Activated CD8-positive, alpha-beta memory T cell treated with anti-CD3 and anti-CD28 coated beads for 4 hours (primary cell): ENCODE measurements at places on chromosomes 5 and 9.

- no peak for DNase-seq
Measured at GRCh38 chr9:100472788-100473275, at the start of gene TMEFF1. Gene TMEFF1, plus strand, starts transcription at chr9:100473149. Its CDS starts 396 bp downstream, at chr9:100473545.

DNA sequence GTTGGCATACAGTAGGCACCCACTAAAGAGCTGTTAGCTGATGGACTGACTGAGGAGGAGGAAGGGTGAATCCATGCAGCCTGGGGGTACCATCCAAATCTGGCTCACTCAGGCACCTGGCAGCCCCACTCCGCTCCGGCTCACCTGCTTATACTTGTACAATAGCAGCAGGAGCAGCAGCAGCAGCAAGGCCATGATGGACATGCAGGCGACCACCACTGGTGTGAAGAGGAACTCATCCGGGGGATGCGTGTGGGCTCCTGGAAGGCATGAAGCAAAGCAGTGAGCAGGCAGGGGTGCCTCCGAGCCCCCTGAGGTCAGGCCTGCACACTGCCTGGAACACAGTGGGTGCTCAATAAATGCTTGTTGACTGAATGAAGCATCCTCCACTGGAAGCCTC, 18.3 kb downstream of the CSF1R start:
- DNase-seq = no peak

DNA sequence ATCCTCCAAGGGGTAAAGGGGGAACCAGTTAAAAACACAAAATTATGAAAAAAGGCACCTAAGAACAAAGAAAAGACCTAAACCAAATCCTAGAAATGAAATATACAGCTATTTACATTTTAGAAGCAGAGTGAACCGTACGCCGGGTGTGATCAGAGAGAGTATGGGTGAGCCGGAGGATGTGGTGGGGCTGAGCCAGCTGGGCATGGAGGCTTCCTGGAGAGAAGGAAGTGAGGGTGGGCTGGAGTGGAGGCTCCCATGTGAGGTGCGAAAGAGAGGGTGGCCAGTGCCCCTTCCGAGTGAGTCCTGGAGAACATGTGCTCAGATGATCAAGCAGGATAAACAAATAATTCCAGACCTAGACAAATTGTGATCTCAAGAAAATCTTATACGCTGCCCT, 111.6 kb downstream of the CACNA1B start:
- no peak for DNase-seq

- DNase-seq = no peak
Measured at GRCh38 chr5:65862384-65862783, 64.0 kb upstream of the ERBIN start.

DNA sequence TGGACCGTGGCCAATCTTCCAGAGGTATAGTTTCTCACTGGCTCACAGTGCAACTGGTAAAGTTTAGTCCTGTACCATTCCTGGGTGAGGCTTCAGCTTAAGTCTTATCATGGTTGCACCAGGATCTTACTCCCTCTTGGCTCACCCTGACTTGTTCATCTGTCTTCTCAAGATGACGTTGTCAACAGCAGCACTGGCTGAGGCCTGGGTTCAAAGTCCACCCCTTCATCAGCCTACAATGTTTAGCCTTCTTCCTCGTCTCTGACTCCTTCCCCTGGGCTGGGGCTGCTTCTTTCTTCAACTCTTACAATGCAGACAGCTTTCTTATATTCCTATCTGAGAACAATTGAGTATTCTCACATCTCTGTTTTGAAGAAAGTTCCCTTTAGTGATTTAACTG, 311.1 kb upstream of the CLINT1 start:
- no peak for DNase-seq

- DNase-seq = no peak
Measured at GRCh38 chr9:111013250-111013649, 25.0 kb downstream of the LPAR1 start.

GRCh38 chr9:109320331-109320741, 523 bp downstream of the EPB41L4B start:
- no peak for DNase-seq

DNA sequence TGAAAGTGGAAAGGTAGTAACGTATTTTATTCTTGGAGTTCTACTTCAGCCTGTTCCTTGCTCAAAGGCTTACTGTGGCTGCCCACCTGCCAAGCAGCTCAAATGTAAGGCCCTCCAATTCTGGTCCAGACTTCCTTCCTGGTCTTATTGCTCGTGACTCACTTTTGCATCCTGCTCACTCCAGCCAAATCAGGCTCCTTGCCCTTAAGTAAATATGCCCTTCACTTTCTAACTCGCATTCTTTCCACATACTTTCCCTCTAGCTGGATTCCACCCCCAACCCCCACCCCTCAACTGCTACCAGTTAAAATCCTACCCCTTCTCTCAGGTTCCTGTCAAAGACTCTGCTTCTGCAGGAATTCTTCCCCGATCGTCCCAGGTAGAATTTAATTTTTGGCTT, 96.6 kb downstream of the GALNT10 start:
- DNase-seq = no peak

GRCh38 chr5:148796936-148797335, 29.5 kb upstream of the ADRB2 start:
- DNase-seq = no peak

- no peak for DNase-seq
Measured at GRCh38 chr9:9002826-9003583, 1203.4 kb upstream of the DMAC1 start.

DNA sequence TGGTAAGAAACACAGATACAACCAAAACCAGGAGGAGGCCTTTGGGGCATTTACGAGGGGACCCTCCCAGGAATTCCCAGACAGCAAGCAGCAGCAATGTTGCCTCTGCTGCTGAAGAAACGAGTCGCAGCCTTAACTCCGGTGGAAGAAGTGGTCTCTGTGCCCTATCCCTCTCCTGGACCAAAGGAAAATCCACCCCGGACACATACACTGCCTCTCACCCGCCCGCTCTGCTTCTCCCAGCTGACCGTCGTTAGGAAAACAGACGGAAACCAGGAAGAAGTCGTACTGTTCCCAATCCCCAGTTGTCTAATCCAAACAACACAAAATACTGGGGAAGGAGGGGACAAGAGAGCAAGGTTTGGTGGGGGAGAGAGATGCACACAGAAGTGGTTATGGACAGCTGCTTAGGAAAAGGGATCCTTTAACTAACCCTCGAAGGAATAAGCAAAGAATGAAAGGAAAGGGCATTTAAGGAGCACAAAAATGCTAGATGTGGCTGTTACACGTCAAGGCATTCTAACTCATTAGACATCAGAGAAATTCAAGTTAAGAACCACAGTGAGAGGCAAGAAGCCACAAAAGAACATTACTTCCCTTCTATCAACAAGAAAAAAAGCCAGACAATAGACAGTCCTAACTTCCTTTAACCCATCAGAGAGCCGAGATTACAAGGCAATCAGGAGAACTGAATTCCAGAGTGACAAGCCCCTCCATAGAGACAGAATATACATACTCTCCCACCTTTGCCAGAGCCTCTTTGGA, 71.9 kb downstream of the ACTL7B start:
- no peak for DNase-seq

GRCh38 chr5:176573564-176574296, 24.6 kb downstream of the CDHR2 start:
- DNase-seq = peak; percentile 62

DNA sequence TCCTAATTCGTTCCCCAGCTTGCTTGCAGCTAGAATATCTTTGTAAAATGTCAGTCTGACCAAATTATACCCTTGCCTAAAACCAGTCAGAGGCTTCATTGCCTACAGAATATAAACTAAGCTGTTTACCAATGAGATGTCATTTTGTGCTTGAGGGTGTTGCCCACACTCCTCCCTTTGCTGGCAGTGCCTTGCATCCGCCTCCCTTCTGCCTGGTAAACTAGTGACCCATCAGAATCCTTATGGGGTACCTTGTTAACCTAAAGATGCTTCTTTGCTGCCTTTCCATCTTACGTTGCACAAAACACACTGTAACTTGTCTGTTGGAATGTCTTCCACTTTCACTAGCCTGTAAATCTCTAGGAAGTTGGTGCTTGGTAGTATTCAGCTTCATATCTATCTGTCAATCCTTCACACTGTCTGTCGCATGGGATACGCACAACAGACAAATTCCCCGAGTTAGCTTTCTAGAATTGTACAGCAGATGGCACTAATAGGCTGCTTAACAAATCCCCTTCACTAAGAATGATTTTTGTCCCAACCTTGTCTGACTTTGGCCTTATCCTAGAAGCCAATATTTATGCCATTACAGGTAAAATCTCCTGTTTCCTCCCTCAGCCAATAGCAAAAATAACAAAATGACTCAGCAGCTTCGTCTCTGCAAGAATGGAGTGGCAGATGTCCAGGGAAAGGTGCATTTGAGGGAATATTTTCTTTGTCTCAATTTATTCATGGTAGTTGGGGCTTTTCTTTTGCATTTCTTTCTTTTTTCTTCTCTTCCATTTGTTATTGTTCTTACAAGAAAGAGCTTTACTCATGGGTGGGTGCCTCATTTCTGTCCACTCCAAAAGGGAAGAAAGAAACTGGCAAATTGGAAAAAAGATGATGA, 3.0 kb downstream of the NUDT2 start:
- DNase-seq = no peak

- no peak for DNase-seq
Measured at GRCh38 chr9:107557236-107557990, 67.8 kb upstream of the KLF4 start.

- DNase-seq = no peak
Measured at GRCh38 chr9:124385623-124386022, 29.6 kb downstream of the PSMB7 start.

DNA sequence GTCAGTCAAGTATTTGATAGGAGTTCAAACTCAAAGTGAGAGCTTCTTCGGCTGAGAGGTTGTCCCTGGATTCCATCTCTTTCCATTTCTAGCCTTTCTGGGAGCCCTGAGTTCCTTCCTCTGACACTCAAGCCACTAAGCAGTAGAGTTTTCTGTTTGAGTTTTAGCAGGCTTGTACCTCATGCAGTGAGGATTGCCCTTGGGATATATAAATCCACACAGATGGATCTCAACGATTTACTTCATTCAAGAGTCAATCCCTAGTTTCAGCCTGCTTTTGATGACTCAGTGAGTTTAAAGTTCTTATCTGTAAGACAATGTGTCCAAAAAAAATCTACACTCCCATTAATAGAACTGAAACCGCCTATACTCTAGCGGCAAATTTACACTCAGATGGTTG, 2240.9 kb upstream of the WWC1 start:
- DNase-seq = no peak

GRCh38 chr5:128111818-128112448, 28.4 kb downstream of the SLC12A2 start:
- DNase-seq = no peak

DNA sequence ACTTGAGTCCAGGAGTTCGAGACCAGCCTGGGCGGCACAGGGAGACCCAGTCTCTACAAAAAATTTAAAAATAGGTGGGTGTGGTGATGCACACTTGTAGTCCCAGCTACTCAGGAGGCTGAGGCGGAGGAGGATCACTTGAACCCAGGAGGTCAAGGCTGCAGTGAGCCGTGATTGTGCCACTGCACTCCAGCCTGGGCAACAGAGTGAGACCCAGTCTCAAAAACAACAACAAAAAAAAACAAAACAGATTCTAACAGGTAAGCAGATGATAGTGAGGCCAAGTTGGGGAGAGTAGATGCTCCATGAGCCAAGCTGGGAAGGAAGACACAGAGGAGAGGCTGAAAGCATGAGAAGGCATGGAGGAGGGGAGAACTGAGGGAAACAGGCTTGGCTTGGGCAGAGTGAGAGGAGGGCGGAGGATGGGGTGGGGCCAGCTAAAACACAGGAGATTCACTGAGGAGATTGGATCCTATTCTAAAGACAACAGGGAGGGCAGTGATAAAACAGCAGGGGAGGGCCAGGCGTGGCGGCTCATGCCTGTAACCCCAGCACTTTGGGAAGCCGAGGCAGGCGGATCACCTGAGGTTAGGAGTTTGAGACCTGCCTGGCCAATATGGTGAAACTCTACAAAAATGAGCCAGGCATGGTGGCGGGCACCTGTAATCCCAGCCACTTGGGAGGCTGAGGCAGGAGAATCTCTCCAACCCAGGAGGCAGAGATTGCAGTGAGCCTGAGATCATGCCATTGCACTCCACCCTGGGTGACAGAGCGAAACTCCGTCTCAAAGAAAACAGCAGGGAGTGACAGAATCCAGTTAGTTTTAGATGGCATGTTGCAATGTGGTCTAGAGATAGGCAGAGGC, 8.4 kb downstream of the RPS14 start:
- no peak for DNase-seq

DNA sequence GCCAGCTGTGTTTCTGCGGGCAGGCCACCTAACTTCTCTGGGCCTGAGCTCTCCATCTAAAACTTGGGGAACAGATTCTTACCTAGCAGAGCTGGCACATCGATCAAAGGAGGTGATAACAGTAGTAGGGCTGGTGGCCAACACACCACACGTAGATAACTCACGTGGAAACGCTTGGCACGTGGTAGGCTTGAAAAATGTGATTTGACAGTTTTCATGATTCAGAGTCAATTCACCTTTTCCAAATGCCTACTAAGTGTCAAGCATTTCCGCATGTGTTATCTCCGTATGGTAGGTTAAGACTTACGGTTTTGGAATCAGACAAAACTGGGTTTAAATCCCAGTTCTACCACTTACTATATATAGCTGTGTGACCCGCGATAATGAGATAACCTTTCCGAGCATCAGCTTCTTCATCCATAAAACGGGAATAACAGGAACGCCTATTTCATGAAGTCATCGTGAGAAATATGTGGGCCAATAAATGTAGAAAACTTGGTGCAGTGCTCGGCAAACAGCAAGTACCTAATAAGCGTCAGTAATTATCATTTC, 25.5 kb downstream of the NDUFA8 start:
- no peak for DNase-seq

GRCh38 chr5:80254767-80255430, 949 bp downstream of the SERINC5 start:
- DNase-seq = no peak

DNA sequence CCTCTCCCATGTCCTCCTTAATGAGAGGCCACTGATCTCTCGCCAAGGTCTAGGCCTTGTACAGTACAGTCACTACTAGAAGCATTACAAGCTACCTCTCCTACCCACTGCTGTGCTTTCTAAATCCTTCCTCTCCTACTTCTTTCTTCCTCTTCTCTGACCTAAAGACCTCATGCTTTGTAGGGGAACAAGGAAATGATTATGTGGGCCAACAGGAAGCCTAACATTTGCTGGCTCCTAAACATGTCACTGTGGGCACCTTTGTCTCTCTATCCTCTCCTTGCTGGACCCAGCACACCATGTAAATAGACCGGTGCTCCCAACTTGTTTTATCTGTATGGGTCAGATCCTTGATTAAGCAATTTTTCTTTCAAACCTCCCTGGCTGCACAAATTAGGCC, 16.7 kb downstream of the SLC28A3 start:
- no peak for DNase-seq

DNA sequence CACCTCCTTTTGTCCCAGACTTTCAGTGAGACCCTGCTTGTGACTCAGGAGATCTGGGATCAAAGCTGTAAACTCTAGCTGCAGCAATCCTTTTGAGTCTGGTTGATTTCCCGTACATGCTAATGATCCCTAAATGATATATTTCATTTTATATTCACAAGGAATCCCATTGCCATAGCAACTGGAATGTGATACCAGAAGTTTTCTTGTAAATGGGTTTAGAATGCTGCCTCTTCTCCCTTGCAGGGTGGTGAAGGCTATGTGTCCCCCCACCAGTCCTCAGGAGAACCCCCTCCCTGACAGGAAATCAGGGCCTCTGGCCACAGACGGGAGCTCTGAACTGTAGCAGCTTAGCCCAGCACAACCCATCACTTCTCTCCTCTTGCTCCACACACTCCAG, 215.0 kb downstream of the FSTL4 start:
- no peak for DNase-seq

GRCh38 chr9:26394025-26394424, 498.6 kb downstream of the CAAP1 start:
- no peak for DNase-seq

- no peak for DNase-seq
Measured at GRCh38 chr9:70407081-70407503, 7.4 kb downstream of the KLF9 start.

- no peak for DNase-seq
Measured at GRCh38 chr5:146340260-146341081, 1.8 kb downstream of the POU4F3 start.
